Activated CD4-positive, alpha-beta T cell treated with anti-CD3 and anti-CD28 coated beads for 36 hours (primary cell): ENCODE measurements at places on chromosomes 12 and 14. TPM values are rescaled to one million over a fixed set of nuclear protein-coding genes. Genes with fewer than 3 reads are reported as not detected.

ISCU gene
- total RNA-seq: 67.3 TPM

FGF23 gene
- total RNA-seq: not detected

DNA sequence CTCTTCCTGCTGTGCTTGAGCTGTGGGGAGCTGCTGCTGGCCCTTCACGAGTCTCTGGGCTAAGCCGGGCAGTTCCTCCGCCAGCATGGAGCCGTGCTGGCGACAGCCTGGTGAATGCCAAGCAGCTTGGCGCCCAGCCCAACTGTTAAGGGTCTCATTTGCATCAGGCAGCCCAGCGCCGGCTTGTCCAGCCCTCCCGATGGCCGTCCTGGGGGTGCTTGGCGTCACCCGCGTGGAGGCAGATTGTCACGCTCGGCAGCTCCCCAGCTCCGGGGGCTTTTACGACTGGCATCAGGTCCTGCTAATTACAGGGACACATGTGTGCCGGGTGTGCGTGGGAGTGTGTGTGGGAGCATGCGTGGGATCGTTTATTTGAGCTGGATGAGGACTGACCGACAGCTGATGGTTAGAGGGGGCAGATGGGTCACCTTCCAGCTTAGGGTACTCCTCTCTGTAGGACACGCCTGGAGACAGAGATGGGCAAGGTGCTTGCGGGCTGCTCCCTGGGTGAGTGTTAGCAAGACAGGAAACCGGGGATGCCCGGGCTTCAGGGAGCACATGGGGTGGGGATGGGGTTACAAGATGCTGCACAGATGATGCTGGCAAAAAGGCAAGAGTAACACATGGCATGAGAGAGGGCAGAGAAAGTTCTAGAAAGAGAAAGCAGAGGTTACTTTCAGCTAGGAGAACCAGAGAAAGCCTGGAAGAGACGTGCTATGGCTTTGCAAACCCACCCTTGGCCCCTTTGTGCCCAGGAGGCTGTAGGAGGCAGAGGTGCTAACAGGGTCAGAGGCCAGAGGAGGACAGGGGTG lies 64.1 kb downstream of the KIF26A start:
- DNase-seq: no peak

GRCh38 chr12:101110866-101111265 lies 99.2 kb downstream of the SLC5A8 start:
- DNase-seq: no peak
